Kidney capillary endothelial cell (primary cell): ENCODE measurements at places on chromosomes 6 and 20.

DNA sequence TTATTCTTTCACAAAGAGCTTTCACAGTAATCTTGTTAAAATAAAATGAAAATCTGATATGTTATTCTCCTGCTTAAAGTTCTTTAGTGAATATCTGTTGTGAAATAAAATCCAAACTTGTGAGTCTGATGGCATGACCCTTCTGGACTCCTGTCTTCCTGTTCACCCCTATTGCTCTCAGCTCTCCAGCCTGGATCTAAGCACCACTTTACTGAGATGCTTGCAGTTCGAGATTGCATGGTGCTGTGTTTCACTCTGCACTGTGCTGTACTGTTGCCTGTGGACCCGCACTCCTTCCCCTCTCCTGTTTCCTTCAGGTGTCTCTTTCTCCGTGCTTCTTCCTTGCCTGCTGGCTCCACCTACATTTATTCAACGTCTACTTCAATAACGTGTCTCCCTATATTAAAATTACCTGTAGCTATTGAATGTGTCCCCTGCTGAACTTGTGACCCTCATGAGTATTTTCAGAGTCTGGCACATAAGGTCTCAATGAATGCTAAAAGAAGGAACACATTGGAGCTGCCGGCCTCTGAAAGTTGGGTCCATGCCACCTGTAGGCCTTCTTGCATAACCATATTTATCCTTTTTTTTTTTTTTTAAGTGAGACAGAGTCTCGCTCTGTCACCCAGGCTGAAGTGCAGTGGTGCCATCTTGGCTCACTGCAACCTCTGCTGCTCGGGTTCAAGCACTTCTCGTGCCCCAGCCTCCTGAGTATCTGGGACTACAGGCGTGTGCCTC lies 100.1 kb downstream of the ARID1B start:
- no peak for DNase-seq

GRCh38 chr6:64996301-64996700 lies 710.7 kb downstream of the EYS start:
- no peak for DNase-seq

DNA sequence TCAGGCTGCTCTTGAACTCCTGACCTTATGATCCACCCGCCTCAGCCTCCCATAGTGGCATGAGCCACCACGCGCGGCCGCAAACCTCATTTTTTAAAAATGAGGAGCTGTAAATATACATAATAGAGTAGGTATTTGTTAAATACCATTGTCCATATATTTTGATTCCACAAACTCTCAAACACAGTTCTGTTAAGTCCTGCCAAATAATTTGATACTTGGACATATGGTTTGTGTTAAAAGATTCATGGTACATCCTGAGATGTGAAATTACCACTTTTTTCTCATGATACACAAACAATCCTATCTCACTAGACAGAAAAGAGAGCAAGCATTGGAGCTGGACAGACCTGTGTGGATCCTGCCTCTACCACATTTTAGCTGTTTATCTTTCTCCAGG lies 334.1 kb upstream of the KCNQ5 start:
- DNase-seq, result no peak

DNA sequence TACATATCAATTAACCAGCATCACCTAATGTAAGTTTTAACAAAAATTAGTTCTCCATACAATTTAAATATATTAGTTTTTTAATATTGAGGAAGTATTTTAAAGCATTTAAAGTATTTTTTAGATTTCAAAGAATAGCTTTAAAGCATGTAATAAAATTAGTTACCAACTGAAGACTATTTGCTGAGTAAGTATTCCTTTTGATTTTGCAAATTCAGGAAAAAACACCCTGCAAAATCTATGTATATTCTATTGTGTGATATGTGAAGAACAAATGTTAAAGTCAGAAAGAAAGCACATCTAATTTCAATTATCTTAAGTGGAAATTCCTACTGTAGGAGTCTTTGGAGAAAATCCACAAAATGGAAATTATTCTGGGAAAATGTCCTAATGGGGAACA lies 107.3 kb downstream of the COL21A1 start:
- no peak for DNase-seq
